HFF-Myc (cell line): ENCODE measurements at places on chromosomes 2 and 18.

GRCh38 chr2:217366966-217367365 is 507.1 kb upstream of the TNP1 start:
- no peak for DNase-seq

DNA sequence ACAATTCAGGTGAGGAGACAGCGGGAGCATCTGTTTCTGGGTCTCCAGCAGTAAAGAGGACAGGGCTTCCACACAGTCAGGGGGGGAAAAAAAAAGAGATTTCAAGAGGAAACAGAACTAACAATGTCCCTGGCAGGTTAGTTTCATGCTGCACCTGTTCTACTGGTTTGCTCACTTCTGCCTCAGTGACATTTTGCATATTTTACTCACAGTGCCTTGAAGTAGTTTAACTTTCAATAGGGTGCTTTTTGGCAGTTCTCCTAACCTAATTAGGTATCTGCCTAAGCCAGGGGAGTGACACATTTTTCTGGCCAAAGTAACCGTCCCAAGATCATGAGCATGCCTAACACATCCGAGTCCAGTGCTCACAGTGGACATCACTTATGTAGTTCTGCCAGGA is 109.0 kb upstream of the ALK start:
- no peak for DNase-seq

DNA sequence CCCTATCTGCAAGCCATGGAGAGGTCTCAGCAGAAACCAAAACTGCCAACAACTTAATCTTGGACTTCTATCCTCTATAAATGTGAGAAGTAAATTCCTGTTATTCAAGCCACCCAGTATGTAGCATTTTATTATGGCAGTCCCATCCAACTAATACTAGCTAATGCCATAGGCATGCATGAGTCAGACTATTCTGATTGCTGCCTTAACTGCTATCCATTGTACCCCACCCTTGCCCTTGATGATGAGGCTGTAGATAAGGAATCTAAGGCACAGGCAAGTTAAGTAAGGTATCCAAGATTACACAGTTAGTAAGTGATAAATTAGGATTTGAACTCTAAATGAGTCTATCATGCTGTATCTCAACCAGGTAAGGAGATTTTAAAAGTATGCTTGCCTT is 223.0 kb downstream of the UBE2E3 start:
- DNase-seq: peak; percentile 61

- DNase-seq: no peak
These were observed 103.8 kb upstream of the SMIM21 start for GRCh38 chr18:75531212-75531850.

DNA sequence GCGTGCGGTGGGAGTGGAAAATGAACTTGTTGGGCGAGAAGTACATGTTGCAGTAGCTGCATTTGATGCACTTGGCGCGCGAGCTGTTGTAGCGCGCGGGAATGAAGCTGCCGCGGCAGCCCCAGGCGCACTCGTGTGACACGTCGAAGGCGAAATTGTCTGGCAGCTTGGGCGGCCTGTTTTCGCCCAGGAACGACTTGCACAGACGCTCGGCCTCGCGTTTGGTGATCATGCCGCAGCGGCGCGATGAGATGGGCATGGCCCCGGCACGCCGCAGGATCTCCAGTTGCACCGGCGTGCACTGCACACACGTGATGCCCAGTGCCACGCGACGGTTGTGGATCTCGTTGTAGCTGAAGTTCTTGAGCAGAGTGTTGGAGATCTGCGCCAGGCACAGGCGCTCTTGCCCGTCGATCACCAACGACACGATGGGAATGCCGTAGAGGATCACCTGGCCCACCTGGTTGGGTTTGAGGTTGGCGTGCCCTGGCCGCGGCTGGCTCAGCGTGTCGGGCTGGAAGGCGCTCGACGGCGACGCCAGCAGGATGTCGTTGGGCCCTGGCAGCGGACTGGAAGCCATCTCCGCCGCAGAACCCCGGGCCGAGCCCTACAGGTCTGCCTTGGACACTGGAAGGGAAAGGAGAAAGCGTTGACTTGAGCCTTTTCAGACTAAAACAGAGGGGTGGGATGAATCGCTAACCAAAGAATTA is 2.7 kb downstream of the SKOR2 start:
- no peak for DNase-seq

DNA sequence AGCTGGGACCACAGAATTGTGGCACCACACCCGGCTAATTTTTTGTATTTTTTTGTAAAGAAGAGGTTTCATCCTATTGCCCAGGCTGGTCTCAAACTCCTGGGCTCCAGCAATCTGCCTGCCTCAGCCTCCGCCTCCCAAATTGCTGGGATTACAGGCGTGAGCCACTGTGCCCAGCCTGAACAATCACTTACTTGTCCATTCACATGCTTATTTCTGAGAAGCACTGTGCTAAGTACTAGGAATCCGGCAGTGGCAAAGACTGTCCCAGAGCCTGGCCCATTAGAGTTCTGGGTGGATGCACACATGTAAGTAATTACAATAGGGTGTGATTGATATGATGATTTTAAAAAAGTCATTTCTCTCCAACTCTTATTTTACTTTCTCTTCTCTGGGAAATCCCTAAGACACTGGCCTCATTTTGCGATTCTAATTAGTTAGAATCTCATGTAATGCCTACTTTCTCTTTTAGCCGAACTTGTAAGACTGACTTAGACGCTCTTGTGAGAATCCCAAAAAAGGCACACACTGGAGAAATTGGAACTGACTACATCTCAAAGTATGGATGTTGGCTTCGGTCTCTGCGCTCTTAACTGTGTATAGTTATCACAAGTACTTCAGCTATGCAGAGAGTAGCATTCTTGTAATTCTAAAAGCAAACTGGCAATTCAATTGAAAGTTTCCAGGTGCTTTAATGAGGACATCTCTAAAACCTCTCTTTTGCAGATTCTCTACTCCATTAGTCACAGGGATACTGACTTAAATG is 567.7 kb downstream of the DCC start:
- no peak for DNase-seq

DNA sequence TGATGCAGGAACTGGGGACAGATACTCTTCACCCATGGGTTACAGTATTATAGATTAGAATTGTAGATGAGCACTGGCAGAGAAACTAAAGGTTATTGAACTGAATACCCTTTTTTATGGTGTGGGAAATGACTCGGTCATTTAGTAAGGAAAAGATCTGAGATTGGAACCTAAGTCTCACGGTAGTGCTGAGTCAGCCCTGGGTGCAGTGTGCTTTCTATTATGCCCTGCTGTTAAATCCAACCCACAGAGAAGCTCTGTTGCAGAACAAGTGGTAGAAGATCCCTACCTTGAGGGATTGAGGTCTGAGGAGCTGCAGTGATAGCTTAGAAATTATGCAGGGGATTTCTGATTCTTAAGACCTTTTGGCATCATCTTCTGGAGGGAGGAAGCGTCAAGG is 12.7 kb downstream of the CCT7 start:
- DNase-seq: no peak

GRCh38 chr2:131029812-131030211 is 63.4 kb downstream of the FAM168B start:
- DNase-seq: no peak

DNA sequence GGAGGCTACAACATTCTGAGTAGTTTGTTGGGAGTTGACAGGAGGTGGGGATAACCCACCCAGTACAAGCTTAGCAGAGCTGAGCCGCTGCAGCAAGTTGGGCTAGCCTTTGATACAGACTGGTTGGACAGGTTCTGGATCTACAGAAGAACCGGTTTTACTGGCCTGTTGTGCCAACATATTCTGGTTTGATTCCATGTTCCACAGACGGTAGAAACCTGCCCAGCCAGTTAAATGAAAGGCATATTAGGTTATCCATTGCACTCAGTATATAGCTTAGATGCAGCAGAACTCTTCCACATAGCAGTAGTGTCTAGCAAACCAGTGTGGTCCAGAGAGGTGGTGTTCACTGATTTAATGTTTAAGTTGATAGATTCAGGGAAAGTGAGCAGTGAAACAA is 19.3 kb upstream of the RBBP8 start:
- DNase-seq: no peak

DNA sequence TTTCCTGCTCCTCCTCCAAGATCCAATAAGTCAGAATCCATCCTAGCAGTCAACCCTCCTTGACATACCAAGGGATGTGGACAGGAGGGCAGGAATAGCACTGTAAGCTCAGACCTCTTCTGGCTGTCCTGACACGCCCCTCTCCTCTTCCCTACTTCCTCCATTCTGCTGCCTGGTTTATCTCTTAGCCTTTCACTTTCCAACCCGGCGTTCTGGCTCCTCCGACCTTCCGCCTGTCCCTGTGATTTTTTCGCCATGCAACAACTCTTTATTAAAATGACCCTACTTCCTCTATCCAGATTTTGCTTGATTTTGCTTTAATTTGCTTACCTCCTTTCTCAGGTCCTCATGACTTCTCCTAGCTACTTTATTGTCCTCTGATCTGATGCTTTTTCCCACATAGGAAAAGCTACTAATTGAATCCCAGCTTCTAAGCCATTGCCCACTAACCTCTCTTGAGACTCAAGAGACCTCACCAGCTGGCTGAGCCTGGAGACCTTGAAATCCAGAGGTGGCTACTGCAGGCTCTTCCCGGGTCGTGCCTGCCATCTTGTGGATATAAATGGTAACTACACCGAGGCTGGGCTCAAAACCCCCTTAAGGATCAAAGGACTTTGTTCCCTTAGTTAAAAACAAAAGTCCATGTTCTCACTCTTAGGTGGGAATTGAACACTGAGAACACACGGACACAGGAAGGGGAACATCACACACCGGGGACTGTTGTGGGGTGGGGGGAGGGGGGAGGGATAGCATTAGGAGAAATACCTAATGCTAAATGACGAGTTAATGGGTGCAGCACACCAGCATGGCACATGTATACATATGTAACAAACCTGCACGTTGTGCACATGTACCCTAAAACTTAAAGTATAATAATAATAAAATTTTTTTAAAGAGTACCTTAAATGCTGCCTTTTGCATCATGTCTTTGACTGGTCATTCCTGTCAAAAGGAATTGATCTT is 139.4 kb downstream of the AKAIN1 start:
- no peak for DNase-seq

- DNase-seq: no peak
These were observed 62.3 kb upstream of the NCK2 start for GRCh38 chr2:105682401-105682800.

- DNase-seq: no peak
These were observed 154.9 kb downstream of the SATB2 start for GRCh38 chr2:199302851-199303250.

- DNase-seq: peak; percentile 53
These were observed 20.4 kb downstream of the IFIH1 start for GRCh38 chr2:162297925-162298552.

DNA sequence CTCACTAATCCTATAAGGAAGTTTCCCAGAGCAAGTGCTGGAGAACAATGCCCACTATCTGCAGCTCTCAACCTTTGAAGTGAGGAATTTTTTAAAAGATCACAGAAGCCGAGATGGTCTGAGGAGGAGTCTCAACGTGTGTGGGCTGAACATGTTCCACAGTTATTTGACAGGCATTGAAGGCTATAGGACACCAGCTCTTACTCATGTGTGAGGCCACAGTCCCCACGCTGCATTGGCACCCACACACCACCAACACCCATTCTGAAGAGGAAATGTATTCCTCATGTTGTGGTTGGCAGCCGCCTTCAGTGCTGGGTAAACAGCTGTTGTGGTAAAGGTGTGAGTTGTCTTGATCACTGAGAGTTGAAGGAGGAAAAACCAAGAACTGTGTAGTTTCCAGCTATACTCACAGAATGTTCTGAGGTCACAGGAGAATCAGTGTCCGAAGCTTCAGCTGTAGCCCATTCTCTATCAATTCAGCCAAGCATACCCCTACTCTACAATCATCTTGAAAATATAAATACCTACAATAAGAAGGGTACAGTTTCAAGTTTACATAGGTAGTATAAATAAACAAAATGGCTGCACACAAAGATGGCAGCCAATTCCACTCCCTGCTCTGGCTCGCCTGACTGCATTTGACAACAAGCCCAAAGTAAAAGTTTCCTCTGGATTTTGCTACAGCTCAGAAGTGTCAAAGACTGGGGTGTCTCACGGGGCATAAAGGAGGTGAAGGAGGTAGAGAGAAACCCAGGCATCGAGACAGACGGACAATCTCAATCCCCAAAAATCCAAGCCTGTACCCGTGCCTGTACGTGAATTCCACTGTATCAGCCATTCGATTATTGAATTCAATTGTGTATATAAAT is 12.1 kb downstream of the CD226 start:
- no peak for DNase-seq

- DNase-seq: peak; percentile 39
These were observed 47.0 kb downstream of the UGP2 start for GRCh38 chr2:63888490-63889402.

- no peak for DNase-seq
These were observed 365.2 kb downstream of the CLIP4 start for GRCh38 chr2:29480426-29480825.

GRCh38 chr2:169072163-169072925 is 3.0 kb downstream of the DHRS9 start:
- DNase-seq: no peak

DNA sequence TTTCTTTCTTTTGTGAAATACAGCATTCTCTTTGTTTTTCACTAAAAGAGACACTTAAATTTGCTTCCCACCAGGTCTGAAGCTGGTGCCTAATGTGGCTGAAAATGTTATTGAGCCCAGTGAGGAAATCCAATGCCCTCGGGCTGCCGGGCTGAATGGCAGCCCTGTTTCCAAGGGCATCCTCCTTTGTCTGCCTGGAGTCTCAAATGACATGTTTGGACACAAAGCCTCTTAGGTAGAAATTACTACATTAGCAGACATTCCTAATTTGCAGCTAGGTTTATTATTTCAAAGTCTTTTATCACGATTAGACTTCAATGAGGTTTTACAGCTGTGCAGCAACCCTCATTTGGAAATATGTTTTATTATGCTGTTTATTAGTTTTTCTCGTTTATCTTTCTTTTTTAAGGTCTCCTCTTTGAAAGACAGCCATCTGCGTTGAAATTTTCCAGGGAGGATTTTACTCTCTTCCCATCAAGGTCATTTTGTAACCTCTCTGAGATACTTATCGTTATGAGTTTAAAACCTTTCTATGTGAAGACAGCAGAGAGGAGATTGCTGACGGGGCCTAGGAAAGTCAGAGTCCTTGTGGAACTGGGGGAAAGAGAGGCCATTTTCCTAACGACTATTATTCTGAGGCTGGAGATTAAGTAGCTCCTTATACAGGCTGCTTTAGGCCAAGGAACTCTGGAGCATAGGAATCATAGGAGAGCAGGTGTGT is 59.0 kb upstream of the ZNF532 start:
- no peak for DNase-seq

GRCh38 chr2:70703900-70704549 is 64.0 kb downstream of the ADD2 start:
- peak; percentile 47 for DNase-seq

- no peak for DNase-seq
These were observed 79.3 kb upstream of the ITPRID2 start for GRCh38 chr2:181812106-181812743.

GRCh38 chr18:3046216-3046808 is 33.4 kb upstream of the LPIN2 start:
- no peak for DNase-seq

- DNase-seq: peak; percentile 72
These were observed at the start of gene SCLY for GRCh38 chr2:238060542-238061314. Gene SCLY, plus strand, starts transcription at chr2:238061001. Its CDS starts 54 bp downstream, at chr2:238061055.

DNA sequence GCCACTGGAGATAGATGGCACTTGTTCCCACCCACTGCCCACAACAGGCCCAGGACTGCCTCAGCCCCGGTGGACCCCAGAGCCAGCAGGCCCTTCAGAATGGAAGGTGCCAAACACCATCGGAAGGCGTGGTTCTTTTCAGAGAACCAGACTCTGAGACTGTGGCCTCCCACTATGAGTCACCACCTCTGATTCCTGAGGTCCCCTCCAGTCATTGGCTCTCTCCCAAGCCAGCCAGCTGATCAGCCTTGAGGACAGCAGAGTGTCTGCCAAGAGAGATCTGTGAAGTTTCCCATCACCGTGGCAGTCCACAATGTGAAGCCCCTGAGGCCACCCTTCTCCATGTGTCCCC is 10.4 kb upstream of the MAP3K2 start:
- peak; percentile 81 for DNase-seq
